ENCODE measurements at places on chromosomes 1 and 21. TPM values are rescaled to one million over a fixed set of nuclear protein-coding genes. Genes with fewer than 3 reads are reported as not detected.

- no peak for DNase-seq
Observed at GRCh38 chr1:40251456-40251855, 3.7 kb downstream of the TMCO2 start.

DNA sequence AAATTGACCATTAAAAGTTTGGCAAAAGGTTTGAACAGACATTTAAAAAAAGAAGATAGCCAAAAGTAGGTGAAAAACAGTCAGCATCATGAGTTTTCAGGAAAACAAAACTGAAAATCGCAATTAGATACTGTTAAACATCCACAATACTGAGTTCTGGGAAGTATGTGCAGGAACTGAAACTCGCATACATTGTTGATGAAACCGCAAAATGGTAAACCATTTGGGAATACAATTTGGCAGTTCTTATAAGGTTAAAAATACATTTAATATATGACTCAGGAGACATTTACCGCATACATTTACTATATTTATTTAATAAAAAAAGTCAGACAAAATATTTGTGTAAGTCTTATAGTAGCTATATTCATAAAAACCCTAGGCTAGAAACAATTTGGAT is 393.2 kb downstream of the COL11A1 start:
- DNase-seq = no peak

GRCh38 chr1:209869291-209870149 is 41.7 kb downstream of the UTP25 start:
- no peak for DNase-seq

Gene TTC34
- 1.2 TPM for total RNA-seq

DNA sequence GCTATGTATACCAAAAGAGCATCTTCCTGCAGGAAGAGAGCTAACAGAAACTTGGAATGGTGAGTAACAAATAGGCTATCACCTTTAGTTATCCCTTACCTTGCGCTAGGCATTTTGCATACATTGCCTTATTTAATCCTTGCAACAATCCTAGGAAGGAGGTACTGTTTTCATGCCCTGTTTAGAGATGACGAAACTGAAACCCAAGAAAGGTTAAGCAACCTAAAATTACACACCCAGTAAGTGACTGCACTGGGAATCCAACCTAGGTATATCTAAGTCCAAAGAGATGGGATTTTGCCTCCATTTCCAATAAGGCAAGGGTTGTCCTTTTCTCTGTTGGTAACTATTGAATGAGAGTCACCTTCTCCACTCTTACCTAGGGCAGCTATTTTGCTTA is 144.5 kb downstream of the TM2D1 start:
- DNase-seq = no peak

DNA sequence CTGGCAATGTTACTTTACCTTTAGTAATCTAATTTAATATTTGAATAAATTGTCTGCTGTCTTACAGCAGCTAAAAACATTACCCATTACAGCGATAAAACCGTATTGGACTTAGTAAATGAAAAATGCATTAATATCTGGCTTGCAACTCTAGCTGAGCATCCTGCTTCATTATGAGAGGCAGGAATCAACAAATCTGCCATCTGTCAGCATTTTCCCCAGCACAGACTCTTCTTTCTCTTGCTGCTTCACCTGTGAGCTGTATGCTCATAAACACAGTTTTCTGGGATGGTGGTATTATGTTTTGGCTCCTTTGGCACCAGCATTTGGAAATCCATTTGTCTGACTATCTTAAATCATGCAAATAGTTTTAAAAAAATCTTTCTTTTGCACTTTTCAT is 487.1 kb downstream of the KCNT2 start:
- no peak for DNase-seq

Gene UMODL1
- not detected for total RNA-seq

GRCh38 chr21:41357546-41357945 is 4.3 kb upstream of the MX2 start:
- DNase-seq = no peak

- DNase-seq = no peak
Observed at GRCh38 chr1:192839162-192840066, 30.6 kb downstream of the RGS2 start.

DNA sequence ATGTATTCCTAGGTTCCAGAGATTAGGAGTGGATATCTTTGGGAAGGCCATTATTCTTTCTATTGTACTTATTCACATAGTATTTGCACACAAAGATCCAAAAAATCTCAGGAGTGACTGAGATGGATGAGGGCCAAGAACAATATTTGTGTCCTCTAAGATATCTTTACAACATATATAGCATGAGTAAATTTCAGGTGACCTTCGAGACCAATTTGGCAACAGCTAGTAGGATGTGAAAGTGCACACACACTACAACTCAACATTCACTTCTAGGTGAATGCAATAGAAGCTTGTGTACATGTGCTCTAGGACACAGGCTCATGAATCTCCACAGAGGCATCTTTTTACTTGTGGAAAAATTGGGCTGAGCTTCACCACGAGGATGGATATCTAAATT is 224.0 kb downstream of the C1orf94 start:
- DNase-seq = no peak

- DNase-seq = no peak
Observed at GRCh38 chr1:58290685-58291372, 255.7 kb downstream of the OMA1 start.

- DNase-seq = no peak
Observed at GRCh38 chr1:229432905-229433304, 989 bp downstream of the ACTA1 start.

DNA sequence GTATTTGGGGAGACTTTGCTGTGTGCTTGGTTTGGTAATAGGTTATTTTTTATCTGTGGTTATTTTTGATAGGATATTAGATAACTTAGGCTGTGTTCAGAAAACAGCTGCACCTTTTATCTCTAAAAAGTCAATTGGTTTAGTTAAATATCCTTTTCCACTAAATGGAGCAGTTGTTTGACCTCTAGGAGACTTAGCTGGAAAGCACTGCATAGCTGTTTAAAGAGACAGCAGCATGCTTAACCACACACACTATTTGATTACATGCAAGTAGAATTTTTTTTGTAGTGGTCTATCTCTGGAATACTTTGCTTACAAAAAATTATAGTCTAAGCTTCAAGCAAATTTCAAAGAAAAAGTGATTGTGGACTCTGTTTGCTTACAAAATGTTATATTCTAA is 6.5 kb upstream of the PALMD start:
- DNase-seq = no peak

Gene RGS5
- total RNA-seq = 5.0 TPM

Gene CHAF1B
- 19.0 TPM for total RNA-seq

GRCh38 chr1:186653312-186653711 is 26.9 kb downstream of the PTGS2 start:
- no peak for DNase-seq

DNA sequence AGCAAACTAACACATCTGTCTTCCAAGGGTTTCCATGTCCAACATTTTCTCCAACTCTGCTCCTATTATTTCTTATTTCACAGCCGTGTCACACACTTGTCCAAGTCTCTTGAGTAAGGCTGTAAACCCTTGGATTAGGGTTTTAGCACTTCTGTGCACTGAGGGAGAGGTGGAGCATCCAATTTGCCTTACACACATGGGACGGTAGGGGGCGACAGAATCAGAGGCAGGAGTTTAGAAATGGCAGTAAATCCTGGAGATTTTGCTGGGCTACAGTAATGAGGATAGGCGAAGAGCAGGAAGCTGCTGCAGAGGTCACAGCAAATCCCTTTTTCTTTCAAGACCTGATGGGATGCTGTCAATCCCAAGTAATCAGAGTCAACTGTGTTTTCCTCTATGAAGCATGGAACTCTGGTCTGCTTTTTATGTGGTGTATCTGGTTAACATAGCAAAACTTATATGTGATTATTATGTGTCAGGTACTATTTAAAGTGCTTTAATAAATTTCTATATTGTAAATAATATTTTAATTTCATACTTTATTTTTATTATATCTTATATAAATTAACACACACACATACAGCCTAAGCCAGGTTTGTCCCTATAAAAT is 15.4 kb upstream of the LCE5A start:
- peak; percentile 58 for DNase-seq

- DNase-seq = peak; percentile 50
Observed at GRCh38 chr1:234851450-234852438, 241.8 kb upstream of the IRF2BP2 start.

Gene LCE2B
- total RNA-seq = not detected

Gene DYRK3
- total RNA-seq = 14.1 TPM

DNA sequence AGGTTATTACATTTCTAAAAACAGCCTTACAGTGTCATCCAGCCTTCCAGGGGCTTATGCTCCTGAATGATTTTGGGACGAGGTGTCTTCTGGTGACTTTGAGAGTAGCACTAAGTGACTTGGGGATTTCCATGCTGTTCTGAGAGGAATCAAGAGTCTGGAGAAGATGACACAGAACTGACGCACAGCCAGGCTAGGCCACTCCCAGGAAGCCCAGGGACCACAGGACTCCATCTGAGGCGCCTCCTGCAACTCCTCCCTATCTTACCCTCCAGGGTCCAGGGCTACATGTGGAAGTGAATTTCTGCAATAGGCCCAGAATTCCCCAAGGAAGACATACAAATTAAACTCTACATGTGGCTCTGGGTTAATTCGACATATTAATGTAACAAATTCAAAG is 92.5 kb downstream of the SLC25A24 start:
- peak; percentile 87 for DNase-seq

DNA sequence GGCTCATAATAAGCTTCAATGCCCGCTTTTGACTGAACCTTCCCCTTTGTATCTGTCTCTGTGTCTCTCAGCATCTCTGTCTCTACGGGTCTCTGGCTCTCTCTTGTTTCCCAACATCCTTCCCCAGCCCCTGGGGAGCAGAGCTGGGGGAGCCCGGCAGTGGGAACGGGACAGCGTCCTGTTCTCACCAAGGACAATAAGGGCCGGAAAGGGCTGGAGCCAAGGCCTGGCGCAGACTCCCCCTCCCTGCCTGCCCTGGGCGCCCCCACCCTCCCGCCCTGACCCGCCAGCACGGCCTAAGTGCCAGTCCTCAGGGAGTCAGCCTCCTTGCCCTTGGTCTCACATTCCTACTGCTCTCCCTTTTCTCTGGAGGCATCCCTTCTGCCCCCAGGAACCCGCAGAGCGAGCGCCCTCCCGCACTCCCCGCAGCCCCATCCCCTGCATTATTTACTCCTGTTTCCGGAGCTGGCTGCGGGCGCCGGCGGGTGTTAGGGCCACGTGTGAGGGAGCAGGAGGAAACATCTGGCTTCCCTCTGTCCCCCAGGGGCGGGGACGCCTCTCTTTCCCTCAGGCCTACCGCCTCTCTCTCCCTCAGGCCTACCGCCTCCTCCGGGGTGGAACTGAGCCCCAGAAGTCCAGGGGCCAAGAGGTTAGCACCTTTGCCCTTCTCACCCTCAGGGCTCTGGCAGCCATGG is 6.5 kb downstream of the KRTCAP2 start:
- DNase-seq = no peak

GRCh38 chr1:3319874-3320245 is 134.6 kb upstream of the ARHGEF16 start:
- DNase-seq = peak; percentile 90

Gene FAM110D
- not detected for total RNA-seq

Gene TTLL10
- total RNA-seq = 0.36 TPM

GRCh38 chr1:215489771-215490565 is 77.1 kb upstream of the KCTD3 start:
- peak; percentile 80 for DNase-seq

DNA sequence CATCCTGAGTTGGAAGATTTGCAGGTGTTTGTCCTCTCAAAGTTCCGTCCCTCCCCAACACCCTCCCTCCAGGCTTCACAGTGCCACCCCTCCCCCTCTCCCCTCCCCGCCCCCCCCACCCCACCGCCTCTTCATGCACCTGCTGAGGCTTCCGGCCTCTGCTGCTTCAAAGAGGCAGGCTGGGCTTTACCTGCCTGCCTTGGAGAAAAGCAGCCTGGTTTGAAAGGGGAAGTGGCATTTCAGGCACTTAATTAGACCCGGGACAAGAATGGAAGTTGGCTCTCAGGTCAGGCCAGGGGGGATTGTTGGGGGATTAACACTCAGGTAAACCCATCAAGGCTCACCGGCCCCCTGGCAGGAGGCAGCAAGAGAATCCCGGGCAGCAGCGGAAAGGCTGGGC is 21.1 kb downstream of the PAX7 start:
- no peak for DNase-seq

Gene TNFSF18
- total RNA-seq = 0.69 TPM

- no peak for DNase-seq
Observed at GRCh38 chr1:248843687-248844086, 5.7 kb downstream of the ZNF672 start.

GRCh38 chr1:40478276-40478675 is 1.2 kb downstream of the ZFP69 start:
- no peak for DNase-seq

Gene TEKT2
- not detected for total RNA-seq

DNA sequence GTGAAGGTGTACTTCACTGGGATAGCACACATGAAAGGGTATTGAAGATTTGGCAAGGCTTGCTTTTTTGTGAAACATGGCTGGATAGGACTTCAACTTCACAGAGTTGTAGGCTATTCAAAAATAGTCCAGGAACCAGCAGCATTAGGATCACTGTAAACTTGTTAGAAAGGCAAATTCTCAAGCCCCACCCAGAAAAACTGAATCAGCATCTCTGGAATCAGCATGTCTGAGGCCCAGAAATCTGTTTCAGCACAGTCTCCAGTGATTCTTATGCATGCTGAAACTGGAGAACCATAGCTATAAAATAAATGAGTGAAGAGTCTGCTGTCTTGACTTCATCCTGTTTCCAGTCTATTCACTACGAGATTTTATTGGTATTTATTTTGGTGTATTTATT is 8.1 kb upstream of the KRTAP21-3 start:
- DNase-seq = no peak
